ENCODE measurements at places on chromosomes 4 and X.

DNA sequence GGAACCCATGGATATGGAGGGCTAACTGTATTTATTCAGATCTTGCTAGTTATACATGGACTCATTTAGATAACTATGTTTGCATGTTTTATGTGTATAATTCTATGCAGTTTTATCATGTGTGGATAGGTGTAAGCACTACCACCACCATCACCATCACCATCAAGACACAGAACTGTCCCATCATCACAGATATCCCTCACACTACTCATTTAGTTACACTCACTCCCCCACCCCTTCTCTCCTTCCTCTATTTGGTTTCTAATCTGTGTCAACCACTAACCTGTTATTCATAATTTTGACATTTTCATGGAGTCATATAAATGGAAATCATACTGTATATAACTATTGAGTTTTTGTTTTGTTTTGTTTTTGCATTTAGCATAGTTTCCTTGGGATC lies 43.7 kb downstream of the STAG2 start:
- no peak for DNase-seq

GRCh38 chr4:2593003-2593402 lies 56.6 kb downstream of the FAM193A start:
- no peak for DNase-seq

DNA sequence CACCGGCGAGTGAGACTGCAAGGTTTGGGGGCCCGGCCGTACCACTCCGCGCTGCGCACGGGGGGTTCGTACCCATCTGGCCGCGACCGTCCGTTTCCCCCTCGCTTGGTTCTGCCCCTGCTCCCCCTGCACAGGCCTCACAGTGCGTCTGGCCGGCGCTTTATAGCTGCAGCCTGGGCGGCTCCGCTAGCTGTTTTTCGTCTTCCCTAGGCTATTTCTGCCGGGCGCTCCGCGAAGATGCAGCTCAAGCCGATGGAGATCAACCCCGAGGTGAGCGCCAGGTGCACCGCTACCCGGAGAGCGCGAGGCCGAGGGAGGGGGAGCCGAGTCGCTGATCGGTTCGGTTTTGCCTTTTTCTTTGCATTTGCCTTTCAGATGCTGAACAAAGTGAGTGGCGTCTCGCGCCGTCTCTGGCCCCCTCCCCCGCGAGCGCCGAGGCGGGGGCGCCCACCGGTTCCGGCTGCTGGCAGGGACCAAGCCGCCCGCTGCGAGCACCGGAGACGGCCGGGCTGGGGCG lies at the start of gene UCHL1:
UCHL1 (plus strand) TSS at position 189 of the 517 bp plus-strand sequence; CDS start at position 238, 49 bp downstream.
- peak; percentile 96 for DNase-seq

DNA sequence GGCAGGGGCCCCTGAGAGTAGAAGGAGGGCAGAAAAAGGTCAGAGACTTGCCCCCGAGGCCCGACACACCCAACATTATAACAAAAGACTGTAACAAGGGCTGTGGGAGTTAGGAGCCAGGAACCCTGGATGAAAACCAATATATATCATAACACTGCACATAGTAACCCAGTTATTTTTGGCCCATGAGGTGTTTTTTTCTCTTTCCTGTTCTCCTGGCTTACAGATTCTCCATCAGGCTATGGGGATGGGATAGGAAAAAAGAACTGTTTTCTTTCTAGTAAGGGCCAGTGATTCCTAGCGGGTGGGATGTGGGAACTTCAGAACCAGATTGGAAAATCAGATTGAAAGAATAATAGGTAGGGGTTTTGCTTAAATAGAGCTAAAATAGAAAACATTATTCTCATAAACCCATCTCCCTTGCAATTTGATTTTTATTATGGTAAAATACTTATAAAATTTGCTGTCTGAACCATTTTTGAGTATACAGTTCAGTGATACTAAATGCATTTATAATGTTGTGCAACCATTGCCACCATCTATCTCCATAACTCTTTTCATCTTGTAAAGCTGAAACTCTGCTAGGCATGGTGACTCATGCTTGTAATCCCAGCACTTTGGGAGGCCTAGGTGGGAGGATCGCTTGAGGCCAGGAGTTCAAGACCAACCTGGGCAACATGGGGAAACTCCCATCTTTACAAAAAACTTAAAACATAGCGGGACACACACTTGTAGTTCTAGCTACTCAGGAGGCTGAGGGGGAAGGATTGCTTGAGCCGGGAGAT lies 33.5 kb downstream of the SNX25 start:
- peak; percentile 41 for DNase-seq

GRCh38 chr4:173417833-173418232 lies 18.9 kb upstream of the SCRG1 start:
- DNase-seq, result no peak

Data from iris pigment epithelial cell (primary cell).